Stimulated activated naive CD4-positive, alpha-beta T cell treated with Interleukin-2 at 50 U/mL for 16 hours (primary cell): ENCODE measurements at places on chromosomes 7 and 10.

GRCh38 chr7:48718731-48719378 lies 205.5 kb upstream of the CDC14C start:
- DNase-seq, result no peak

- no peak for DNase-seq
Measured at GRCh38 chr7:72020311-72020710, 391.8 kb downstream of the CALN1 start.

DNA sequence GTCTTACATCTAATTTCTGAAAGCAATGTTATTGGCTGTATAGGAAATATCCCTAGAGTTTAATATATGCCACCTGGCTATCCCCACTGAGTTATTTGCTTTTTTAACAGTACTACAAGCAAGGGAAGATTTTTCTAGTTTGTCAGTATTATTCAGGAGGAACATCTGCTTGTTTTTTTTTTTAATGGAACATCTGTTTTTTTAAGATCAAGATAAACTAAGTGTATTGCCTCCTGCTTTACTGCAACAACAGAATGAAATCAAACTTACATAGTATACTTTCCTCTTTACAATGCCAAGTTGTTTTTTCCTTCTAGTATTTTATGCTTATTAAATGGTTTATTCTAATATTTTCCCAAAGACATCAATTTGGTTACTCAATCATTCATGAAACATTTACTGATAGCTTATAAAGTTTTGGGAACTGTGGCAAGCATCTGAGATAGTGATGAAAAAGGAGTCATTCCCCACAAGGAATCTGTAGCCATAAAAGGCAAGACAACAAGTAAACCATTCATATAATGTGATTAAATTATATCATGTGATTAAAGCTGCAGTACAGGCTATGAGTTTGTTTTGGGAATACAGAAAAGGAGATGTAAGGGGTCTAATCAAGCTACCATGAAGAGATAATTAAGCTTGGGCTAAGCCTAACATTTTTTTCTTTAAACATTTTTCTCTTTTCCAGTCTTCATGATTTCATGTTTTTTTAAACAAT lies 17.4 kb downstream of the MTPN start:
- no peak for DNase-seq

DNA sequence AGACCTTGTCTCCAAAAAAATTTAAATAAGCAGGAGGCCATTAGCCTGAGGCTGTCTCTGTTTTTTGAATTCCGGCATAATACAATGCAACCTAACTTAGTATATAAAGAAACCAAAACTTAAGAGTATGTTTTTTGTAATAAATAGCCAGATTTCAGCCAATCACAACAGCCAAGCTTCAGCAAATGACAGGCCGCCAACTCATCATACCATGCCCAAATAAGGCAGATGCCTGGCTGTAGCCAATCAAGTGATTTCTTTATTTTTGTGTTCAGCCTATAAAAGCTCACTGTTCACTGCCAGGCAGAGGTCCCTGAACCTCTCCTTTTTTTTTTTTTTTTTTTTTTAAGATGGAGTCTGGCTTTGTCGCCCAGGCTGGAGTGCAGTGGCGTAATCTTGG lies 12.7 kb upstream of the PURB start:
- DNase-seq, result no peak

DNA sequence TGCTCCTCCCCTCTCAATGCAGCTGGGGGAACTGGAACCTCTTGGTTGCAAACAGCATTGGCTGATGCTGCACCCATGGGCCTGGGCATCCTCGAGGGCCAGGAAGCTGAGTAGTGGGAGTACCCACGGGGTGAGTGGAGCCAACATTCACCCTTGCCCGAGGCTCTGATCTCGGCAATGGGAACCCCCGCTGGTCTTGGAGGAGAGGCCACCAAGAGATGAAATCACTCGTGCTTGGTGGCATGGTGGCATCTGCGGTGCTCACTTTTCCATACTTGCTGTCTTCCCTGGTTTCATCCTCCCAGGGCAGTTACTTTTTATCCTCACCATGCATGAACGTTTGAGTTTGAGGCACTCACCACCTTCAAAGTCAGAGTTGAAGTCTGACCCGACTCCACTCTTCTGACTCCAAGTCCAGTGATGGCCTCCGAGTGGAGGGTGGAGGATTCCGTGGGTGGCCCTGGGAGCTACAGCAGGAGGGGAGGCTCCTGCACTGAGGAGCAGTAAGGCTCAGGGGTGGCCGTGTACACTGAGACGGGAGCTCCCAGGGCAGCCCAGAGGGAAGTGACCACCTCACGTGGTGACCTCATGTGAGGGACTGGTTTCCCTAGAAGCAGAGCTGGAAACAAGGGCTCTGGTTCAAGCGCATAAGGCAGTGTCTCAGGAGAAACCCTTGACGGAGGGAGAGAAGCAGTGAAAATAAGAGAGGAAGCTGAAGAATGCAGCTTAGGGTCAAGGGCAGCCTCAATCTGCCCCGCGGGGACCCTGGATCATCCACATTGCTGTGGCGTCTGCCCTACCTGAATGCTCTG lies 349.1 kb downstream of the TCERG1L start:
- no peak for DNase-seq

GRCh38 chr7:156979711-156980110 lies 30.2 kb downstream of the NOM1 start:
- no peak for DNase-seq

DNA sequence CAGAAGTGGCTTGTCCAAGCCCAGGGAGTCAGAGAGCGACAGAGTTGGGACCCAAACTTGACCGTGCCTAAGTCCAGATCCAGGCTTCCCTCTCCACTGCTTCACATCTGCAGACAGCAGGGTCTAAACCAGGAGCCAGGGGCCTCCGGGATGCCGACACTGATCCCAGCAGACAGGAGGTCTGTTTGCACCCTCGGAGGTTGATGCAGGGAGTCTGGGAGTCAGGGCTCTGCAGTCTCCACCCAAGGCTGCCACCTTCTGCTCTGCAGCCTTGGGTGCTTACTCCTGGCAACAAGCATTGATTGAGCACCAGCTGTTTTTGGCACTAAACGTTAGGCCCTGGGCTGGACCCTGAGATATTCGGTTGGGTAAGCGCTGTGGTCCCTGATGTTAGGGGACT lies 21.0 kb downstream of the ELFN1 start:
- no peak for DNase-seq

DNA sequence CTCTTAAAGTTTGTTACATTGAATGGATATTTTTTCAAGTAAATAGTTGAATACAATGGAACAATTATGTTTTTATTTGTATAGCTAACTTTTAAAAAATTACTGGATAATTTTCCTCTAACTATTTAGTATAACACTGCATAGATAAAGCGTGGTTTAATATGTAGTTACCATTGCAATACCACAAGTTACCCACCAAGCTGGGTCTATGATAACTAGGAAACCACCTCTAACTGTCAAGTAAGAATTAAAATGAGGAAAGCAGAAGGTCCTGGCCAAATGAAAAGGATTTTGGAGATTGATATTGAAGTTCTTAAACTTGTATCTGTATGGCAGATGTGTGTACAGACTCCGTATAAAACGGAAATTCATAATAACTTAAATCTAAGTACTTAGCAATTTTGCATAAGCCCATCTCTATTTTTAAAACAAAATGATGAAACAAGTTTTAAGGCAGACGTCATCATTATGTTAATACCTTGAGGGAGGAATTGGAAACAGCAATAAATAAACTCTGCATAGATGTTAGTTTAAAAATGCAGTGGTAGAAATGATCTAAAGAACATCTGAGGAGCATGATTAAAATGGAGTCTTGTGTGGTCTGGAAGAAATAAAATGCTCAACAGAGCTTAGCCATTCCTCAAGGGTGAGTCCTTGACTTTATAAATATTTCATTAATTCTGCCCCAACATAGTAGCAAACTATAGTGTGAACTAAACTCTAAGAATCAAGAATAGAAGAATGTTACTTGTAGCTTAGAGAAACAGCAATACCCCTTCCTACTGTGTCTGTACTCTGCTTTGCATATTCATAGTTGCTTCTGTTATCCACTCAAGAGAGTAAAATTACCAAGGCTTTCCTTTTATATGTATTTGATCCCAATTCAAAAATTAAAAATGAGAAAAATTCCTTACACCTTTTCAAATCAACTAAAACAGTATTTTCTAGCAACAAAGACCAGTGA lies 206.4 kb upstream of the FERD3L start:
- no peak for DNase-seq

DNA sequence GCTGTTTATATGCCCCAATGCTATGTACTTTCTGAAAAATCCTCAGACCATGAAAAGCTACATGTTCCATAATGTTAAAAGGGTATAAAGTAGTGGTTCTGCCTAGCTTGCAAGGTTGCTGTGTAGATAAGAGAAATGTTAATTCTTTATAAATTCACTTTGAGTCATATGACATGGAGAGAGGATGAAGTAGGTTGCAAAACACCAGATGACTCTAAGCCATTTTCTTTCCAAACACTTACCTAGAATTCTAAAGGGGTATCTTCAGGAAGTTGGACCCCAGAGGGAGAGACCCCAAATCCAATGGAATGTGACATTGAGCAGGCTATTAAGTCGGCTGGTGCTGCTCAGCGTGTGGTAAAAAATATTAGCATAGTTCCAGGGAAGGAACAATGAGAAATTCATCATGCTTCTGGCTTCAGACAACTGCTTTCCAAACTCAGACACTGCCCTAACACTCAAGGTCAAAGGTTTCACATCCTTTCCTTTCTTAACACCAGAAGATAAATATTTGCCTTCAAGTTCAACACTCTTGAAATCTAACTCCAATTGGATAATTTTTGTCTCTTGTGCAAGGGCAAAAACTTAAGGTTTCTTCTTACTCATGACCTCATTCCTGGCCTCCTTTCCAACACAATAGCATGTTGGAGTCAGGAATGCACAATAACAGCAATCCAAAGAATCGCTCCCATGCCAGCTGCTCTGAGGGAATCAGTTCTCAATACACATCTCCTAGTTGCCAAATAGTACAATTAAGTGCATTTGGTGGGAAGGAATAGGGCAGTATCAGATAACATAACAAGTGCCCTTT lies 100.7 kb upstream of the AFAP1L2 start:
- DNase-seq, result no peak

DNA sequence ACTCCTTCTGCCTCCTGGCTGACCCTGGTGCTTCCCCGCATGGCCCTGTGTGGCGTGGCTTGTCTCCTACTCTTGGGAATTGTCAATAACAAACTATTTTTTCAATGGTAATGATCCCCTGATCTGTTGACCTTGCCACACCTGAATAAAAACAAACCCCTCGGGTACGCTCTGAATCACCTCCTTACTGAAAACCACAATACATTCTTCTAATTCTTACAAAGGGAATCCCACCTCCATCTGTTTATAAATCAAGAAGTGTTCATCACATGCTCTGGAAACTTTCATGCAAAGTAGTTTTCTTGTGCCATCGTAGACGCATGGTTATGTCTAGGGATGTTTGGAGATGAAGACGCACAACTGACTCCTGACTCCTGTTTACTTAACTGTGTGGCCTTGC lies 245.8 kb downstream of the FRMD4A start:
- no peak for DNase-seq

- DNase-seq, result no peak
Measured at GRCh38 chr10:97102441-97102840, 83.3 kb downstream of the SLIT1 start.

- DNase-seq, result no peak
Measured at GRCh38 chr10:86082556-86082955, 284.0 kb downstream of the GRID1 start.

GRCh38 chr7:95886501-95887090 lies 114.2 kb downstream of the DYNC1I1 start:
- no peak for DNase-seq

DNA sequence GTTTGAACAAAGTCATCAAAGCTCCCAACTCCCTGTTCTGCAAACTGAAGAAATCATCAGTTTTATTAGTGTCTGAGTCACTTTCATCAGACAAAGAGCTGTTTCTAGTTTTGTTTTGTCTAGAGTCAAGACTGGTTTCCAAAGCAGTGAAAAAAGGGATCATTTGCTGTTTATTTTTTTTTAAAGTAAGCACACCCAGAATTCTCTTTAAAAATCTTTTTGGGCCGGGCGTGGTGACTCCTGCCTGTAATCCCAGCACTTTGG lies 972.0 kb upstream of the CELF2 start:
- DNase-seq, result no peak

- no peak for DNase-seq
Measured at GRCh38 chr10:48492201-48492600, 112.7 kb downstream of the ARHGAP22 start.

GRCh38 chr7:98729121-98729520 lies 112.0 kb downstream of the NPTX2 start:
- no peak for DNase-seq

DNA sequence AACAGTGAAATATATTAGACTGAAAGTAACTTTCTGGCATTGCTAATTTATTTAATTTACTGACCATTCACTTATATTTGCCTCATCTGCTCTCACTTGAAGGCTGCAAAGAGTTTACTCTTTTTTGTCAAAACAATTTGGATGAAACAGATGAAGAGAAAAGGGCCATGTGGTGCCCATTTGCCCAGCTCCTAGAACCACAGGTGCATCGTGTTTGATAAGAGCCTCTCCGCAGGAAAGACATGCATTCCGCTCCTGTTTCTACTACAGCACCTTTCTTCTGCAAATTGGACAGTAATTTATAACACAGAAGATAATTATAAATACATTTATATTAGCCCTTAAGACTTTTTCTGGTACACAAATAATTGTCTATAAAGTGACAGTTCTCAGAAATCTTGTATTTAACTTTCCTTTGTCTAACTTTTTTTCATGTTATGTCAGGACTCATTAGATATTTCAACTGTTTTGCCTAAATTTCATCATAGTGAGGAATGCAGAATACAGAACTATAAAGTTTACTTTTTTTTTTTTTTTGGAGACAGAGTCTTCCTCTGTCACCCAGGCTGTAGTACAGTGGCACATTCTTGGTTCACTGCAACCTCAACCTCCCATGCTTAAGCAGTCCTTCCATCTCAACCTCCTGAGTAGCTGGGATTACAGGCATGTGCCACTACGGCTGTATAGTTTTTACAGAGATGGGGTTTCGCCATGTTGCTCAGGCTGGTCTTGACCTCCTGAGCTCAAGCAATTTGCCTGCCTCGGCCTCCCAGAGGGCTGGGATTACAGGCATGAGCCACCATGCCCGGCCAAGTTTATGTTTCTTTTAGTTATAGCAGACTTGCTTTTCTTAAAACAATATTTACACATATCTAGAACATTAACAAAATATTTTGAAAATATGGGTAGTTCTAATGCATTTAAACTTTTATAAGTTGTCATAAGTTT lies 869 bp downstream of the LAMB4 start:
- no peak for DNase-seq

GRCh38 chr10:26890956-26891355 lies 30.2 kb upstream of the ABI1 start:
- DNase-seq, result no peak

- no peak for DNase-seq
Measured at GRCh38 chr7:99938296-99938695, 8.9 kb upstream of the GJC3 start.

GRCh38 chr10:89134963-89135362 lies 72.2 kb downstream of the CH25H start:
- DNase-seq, result no peak

DNA sequence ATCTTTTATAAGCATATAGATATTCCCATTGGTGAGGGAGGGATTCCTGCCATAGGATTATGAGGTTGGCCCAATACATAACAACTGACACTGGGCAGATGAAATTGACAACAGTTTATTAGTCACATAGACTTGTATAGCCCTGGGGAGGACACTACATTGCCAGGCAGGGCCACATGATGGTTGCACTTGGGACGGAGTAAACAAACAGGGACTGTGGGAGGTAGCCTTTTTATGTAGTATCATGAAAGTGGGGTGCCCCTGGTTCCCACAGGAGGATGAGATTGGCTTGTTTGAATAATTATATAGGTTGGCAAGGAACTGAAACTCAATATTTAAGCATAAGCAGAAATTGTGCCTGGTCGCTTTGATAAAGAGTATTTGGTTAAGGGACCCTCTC lies 23.5 kb downstream of the TRIM24 start:
- no peak for DNase-seq

GRCh38 chr10:31549896-31550295 lies 230.9 kb downstream of the ZEB1 start:
- DNase-seq, result no peak
